ENCODE measurements at places on chromosomes 7 and 10. TPM values are rescaled to one million over a fixed set of nuclear protein-coding genes. Genes with fewer than 3 reads are reported as not detected.

DNAJC12 gene
- 71.2 TPM for total RNA-seq

ANKRD30A gene
- total RNA-seq = 0.31 TPM

HOXA7 gene
- total RNA-seq = 4.7 TPM

GNG11 gene
- total RNA-seq = 40.0 TPM

SPDYE2B gene
- total RNA-seq = not detected
